ENCODE measurements at places on chromosomes 11 and 22.

GRCh38 chr11:13174090-13174489 lies 103.5 kb upstream of the BMAL1 start:
- peak; percentile 28 for DNase-seq

GRCh38 chr11:14435717-14436512 lies 63.7 kb downstream of the COPB1 start:
- DNase-seq = no peak

DNA sequence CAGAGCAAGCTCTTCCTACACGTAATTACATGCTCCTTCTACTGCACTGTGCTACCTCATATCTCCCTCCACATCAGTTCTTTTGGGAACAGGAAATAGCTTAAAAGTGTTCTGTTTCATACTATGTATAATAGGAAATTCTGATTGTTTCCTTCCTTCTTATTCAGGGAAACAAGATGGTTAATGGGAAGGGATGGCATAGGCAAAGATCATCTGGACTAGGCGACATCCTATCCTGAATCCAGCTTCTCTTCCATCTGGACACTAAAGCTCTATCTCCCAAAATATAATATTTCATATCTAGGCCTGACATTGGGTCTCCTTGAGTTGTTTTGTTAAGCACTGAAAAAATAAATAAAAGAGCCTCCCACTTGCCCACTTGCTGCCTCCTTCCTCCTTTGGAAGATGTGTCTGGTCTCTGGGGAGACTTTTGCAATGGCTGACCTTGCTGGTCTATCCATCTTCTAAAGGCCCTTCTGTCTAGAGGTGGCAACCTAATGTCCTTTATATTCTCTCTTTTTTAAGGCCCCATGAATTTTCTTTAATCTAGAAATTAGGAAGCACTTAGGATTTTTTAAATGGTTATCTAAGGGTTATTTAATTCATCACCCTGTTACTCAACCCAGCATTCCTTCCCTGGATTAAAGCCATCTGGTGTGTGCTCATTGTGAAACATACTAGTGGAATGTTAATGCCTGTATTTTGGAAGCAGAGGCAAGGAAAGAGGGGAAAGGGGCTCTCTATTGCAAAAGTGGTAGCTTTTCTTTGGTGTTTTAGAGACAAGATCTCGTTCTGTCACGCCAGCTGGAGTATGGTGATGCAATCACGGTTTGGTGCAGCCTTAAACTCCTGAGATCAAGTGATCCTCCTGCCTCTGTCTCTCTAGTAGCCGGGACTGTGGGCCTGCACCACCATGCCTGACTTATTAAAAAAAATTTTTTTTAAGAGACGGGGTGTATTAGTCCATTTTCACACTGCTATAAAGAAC lies 20.6 kb downstream of the CLMP start:
- DNase-seq = peak; percentile 99

GRCh38 chr11:130049328-130049771 lies 20.3 kb upstream of the APLP2 start:
- DNase-seq = no peak

DNA sequence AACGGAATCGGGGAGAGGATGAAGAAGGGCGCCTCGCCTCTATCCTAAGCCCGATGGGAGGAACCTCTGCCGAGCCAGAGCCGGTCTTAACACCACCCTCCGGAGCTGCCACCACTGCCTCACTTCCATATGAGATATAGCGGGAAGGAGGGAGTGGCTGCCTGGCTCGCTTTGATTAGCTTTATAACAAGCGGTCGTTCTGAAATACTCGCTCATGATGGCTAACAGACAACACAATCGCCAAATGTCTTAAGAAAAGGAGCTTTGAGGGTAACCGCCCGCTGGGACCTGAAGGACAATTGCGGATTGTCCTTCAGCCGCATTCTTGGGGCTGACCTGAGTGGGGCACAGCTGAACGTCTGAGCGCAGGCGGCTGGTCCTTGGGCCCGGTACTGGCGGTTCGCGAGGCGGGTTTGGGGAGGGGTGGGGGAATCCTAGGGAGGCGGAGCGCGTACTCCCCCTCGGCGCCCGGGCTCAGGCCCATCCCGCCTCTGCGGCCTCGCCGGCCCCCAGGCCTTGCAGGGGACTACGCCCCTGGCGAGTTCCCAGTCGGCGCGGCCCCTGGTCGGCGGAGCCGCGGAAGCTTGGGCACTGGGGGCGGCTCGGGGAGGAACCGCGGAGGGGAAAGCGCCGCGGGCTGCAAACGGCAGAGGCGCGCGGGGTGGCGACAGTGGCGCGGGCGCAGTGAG lies at the start of gene PLAAT5:
PLAAT5 (minus strand) TSS at position 617 of the 689 bp plus-strand sequence; CDS start at position 484, 133 bp downstream.
- no peak for DNase-seq

- no peak for DNase-seq
Measured at GRCh38 chr11:97979741-97980140, 1041.0 kb upstream of the CNTN5 start.

DNA sequence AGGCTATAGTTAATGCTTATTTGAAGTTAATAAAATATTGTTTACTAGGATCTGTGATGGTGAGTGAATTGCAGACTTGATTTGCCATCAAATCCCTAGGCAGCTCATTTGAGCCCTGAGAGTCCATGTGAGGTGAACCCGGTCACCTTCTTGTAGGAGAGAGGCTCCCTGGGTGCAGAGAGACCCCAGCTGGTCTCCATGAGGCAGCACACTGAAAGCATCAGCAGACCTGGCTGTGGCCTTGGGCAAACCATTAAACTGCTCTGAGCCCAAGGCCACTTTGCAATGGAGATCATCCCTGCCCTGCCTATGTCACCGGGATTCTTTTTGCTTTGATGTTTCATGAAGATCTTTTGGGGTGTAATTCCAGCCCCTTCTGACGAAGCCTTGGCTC lies 125.2 kb downstream of the MICAL2 start:
- peak; percentile 34 for DNase-seq

DNA sequence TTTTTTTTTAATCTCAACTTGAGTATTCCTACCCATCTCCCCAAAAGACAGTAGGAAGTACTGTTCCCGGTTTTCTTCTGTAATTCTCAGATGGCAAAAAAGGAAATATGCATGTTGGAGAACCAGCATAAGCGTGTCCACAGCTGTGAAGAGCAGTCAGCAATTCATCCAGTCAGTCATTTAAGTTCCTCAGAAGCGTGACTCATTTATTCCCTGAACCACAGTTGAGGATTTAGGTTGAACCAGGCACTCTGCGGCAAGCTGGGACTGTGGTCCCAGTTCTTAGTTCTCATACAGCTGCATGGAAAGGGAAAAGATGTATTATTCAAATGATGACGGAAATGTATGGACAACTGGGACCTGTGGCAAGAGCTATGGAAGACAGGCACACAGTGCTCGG lies 61.0 kb upstream of the MYO18B start:
- no peak for DNase-seq

DNA sequence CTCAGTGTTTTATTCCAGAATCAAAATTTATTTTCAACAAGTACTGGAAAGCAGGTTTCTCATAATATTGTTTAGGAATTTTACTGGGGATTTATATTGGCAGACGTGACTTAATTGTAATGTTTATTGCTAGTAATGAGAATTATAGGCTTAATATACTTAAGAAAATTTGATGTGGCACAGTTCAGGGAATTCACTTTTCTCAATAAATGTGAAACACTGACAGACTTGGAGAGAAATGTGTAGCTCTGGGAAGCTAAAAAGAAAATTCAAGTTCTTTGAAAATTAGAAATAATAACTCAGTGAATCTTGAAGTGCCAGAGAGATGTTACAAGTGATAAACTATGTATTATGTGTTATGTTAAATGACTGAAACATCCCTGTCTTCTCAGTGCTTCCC lies at the start of gene OR51F2:
OR51F2 (plus strand) TSS at position 301 of the 400 bp plus-strand sequence. CDS start 101 bp downstream, outside the sequence.
- no peak for DNase-seq

GRCh38 chr11:47186076-47186699 lies at the start of gene PACSIN3:
Gene PACSIN3, minus strand, starts transcription at chr11:47186434. Its CDS starts 3,707 bp downstream, at chr11:47182727.
- DNase-seq = peak; percentile 19

DNA sequence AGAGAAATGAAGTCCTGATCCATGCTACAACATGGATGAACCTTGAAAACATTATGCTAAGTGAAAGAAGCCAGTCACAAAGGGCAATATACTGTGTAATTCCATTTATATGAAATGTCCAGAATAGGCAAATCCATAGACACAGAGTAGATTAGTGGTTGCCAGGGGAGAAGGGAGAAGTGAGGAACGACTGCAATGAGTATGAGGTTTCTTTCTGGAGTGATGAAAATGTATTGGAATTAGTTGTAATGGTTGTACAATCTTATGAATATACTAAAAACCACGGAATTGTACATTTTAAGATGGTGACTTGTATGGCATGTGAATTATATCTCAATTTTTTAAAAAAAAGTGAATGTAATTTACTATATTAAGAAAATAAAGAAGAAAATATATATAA lies 83.1 kb upstream of the GDPD4 start:
- peak; percentile 55 for DNase-seq

GRCh38 chr11:112321501-112322172 lies 61.0 kb upstream of the PLET1 start:
- DNase-seq = peak; percentile 89

GRCh38 chr11:65489035-65489705 lies 9.7 kb upstream of the MALAT1 start:
- peak; percentile 90 for DNase-seq

- no peak for DNase-seq
Measured at GRCh38 chr11:1752907-1753228, 2.5 kb upstream of the IFITM10 start.

- no peak for DNase-seq
Measured at GRCh38 chr11:79382301-79383050, 58.4 kb downstream of the TENM4 start.

DNA sequence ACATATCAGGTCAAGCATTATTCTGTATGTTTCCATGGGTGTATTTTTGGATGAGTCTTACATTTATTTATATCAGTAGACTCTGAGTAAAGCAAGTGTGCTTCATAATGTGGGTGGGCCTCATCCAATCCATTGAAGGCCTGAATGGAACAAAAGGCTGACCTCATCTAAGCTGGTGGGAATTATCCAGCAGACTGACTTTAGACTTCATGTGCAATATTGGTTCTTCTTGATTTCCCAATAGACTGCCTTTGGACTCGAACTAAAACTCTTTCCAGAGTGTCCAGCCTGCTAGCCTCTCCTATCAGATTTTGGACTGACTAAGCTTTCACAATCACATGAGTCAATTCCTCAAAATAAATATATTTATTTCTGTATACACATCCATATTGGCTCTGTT lies 116.2 kb downstream of the KIF18A start:
- peak; percentile 67 for DNase-seq

GRCh38 chr11:76455331-76455730 lies 10.5 kb downstream of the EMSY start:
- peak; percentile 4 for DNase-seq

- no peak for DNase-seq
Measured at GRCh38 chr22:39027717-39028116, 6.8 kb downstream of the APOBEC3D start.

DNA sequence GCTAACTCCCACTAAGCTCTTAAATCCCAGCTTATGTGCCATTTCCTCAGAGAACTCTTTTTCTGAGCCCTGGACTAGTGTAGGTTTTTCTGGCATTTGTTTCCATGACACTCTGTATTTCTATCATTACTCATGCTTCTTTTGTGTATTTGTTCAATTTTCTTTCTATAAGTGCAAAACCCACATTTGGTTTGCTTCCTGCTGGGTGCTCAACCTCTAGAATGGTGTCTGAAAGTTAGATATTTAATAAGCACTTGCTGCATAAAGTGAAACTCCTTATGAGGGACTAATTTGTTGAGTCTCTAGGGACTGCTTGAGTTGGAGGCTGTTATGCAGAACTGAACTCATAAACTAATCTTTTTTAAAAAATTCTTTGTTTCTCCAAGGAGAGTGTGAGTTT lies 68.6 kb downstream of the SYT9 start:
- DNase-seq = no peak

DNA sequence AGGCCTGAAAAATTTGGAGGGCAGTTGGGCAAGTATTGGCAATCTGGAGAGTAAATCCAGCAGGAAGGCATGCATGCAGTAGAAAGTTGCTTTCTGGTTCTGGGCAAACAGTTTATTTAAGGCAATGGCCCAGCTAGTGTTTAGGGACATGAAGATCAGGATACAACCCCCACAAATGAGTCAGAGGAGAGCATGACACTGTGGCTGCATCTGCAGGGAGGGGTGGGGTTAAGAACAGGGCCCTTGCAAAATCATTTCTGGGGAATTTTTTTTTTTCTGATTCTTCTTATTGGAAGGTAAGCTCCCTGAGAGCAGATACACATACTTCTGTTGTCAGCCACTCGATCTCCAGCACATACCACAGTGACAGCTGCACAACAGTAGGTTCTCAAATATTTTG lies 61.1 kb downstream of the FDX1 start:
- peak; percentile 80 for DNase-seq

DNA sequence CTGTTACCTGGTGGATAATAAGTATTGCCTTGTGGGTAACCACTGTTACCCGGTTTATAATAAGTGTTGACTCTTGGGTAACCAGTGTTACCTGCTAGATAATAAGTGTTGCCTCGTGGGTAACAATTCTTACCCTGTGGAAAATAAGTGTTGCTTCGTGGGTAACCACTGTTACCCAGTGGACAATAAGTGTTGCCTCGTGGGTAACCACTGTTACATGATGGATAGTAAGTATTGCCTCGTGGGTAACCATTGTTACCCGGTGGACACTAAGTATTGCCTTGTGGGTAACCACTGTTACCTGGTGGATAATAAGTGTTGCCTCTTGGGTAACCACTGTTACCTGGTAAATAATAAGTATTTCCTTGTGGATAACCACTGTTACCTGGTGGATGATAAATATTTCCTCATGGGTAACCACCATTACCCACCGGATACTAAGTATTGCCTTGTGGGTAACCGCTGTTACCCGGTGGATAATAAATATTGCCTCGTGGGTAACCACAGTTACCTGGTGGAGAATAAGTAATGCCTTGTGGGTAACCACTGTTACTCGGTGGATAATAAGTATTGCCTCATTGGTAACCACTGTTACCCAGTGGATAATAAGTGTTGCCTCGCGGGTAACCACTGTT lies 8.7 kb upstream of the NXPE4 start:
- no peak for DNase-seq

GRCh38 chr11:65352783-65353182 lies 1.8 kb upstream of the TIGD3 start:
- DNase-seq = peak; percentile 32

DNA sequence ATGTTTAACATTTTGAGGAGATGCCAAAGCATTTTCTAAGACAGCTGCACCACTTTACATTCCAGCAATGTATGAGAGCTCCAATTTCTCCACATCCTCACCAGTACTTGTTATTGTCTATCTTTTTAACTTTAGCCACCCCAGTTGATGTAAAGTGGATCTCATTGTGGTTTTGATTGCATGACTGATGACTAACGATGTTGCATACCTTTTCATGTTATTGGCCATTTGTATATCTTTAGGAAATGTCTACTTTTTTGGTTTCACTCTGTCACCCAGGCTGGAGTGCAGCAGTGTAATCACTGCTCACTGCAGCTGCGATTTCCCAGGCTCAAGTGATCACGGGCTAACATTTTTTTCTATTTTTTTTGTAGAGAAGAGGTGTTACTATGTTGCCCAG lies 8.9 kb downstream of the TTC28 start:
- peak; percentile 4 for DNase-seq

GRCh38 chr22:16957781-16958180 lies 50.2 kb downstream of the GAB4 start:
- no peak for DNase-seq

DNA sequence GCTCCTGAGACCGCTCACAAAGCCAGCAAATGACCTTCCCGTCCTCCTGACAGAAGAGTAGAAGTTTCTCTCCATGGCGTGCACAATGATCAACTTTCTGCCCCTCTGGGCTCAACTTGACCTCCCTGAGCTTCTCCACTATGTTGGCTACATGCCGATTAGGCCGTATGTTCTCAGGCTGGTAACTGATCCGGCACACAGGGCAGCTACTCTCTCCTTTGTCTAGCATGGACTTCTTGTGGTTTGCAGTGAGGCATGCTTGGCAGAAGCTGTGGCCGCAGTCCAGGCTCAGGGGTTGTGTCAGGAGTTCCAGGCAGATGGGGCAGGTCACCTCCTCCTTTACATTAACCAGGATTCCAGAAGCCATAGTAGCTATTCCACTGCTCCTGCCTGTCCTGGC lies 5.1 kb downstream of the TRIM5 start:
- DNase-seq = no peak

All from IMR-90 (cell line).